Activated naive CD4-positive, alpha-beta T cell treated with anti-CD3 and anti-CD28 coated beads for 36 hours (primary cell): ENCODE measurements at places on chromosomes 12 and 14. TPM values are rescaled to one million over a fixed set of nuclear protein-coding genes. Genes with fewer than 3 reads are reported as not detected.

GRCh38 chr12:88552610-88553079 lies 27.6 kb downstream of the KITLG start:
- no peaks in the 10 kb centered on the region for H3K4me1 ChIP-seq
- H3K36me3 ChIP-seq: no peaks in the 10 kb centered on the region
- H3K27ac ChIP-seq: no peak overlapping the region
- no peak for DNase-seq
- no peaks in the 10 kb centered on the region for H3K27me3 ChIP-seq

DNA sequence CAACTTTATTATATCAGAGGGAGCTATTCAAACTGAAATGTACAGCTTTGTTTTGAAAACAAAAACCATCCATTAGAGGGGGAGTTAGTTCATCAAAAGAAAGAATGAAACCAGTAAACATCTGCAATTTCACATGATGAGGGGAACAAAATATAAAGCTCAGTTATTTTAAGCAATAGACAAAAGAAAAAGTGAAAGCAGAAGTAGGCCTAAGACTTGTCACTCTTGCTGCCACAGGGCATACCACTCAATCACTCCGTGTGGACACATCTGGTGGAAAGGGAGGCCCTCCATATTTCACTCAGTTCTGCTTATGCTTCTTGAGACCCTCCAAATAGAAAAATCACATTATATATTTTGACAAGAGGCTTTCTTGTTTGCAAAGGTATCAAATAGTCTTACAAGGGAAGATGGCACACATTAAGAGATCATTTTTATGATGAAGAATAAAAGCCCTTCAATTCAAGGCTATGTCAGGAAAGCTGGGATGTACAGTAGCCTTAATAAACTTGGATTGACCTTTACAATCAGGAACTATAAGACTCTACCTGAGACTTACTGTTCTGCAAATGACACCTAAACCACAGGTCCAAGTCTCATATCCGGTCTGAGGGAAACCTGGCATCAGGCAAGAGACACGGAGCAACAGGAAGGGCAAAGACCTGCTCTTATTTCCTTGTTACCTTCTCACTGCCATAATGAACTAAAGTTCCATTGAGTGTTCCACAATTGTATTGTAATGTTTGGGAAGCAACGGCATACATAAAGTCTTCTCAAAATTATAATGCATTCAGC lies 222.5 kb upstream of the GRIP1 start:
- H3K36me3 ChIP-seq: no peaks in the 10 kb centered on the region
- H3K27ac ChIP-seq: peak overlapping the region; percentile 17
- DNase-seq: no peak
- no peaks in the 10 kb centered on the region for H3K27me3 ChIP-seq
- peaks cover 35% of the 10 kb centered on the region for H3K4me1 ChIP-seq
- H3K4me3 ChIP-seq: no peak overlapping the region

DNA sequence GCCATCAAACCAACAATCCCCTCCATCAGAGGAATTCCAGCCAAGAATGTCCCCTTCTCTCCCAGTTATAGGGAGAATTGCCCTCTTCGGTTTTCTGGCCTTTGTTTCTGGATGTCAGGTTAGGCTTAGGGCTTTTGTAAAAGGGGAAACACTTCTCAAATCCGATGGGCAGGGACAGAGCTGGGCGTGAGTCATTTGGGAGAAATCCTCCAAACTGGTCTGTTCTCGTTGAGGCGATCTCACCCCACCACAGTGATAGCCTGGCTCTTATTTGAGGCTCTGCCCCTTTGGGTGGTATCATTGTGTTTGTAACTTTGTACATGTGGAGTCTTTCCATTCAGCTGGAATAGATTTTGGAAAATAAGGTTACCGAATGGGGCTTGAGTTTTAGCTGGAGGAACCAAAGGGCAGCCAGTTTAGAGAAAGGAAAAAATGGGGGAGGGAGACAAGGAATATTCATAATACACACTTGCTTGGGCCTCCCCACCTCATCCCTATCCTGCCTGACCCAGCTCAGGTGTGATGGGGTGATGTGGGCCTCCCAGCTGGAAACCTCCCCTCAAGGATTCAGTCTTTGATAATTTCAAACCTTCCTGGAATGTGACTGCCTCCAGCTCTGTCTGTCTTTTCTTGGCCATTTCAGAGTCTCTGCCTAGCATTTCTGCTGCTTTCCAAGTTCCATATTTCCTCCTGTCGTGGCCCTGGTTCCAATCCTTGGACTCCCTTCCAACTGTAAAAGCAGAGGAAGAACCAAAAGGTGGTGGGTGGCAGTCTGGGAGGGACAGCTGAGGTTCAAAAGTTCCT lies 7.5 kb downstream of the HOXC4 start:
- H3K27me3 ChIP-seq: peaks cover 61% of the 10 kb centered on the region
- no peak for DNase-seq
- H3K4me3 ChIP-seq: no peak overlapping the region
- no peaks in the 10 kb centered on the region for H3K4me1 ChIP-seq

DNA sequence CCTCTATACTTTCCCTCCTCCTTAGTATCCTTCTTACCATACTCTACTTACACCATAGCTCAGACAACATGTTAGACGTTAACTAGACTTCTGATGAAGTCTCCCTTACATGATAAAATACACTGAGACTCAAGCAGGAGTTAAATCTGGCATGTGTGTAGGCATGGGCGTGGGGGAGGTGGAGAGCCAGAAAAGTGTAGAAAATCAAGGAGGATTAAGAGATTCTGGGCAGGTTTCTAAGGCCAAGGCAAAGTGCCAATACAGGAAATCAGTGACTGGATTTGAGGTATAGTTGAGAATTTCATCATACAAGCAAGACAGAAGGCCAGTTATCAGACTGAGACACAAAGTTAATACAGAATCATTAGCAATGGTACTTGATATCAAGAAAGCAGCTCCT lies 37.4 kb downstream of the EPS8 start:
- no peak overlapping the region for H3K4me3 ChIP-seq
- H3K27ac ChIP-seq: no peak overlapping the region
- peaks cover 3% of the 10 kb centered on the region for H3K27me3 ChIP-seq
- no peak for DNase-seq
- no peaks in the 10 kb centered on the region for H3K36me3 ChIP-seq
- H3K4me1 ChIP-seq: no peaks in the 10 kb centered on the region

GRCh38 chr14:73477618-73478266 lies 13.0 kb upstream of the RIOX1 start:
- no peak overlapping the region for H3K4me3 ChIP-seq
- H3K4me1 ChIP-seq: no peaks in the 10 kb centered on the region
- DNase-seq: no peak
- no peaks in the 10 kb centered on the region for H3K36me3 ChIP-seq
- H3K27ac ChIP-seq: no peak overlapping the region

GRCh38 chr14:74985028-74985310 lies 17.8 kb upstream of the EIF2B2 start:
- no peak overlapping the region for H3K27ac ChIP-seq
- H3K4me1 ChIP-seq: no peaks in the 10 kb centered on the region
- no peak for DNase-seq
- no peaks in the 10 kb centered on the region for H3K36me3 ChIP-seq
- no peak overlapping the region for H3K4me3 ChIP-seq
- H3K27me3 ChIP-seq: no peaks in the 10 kb centered on the region

- H3K27ac ChIP-seq: no peak overlapping the region
- no peaks in the 10 kb centered on the region for H3K4me1 ChIP-seq
- DNase-seq: no peak
- no peak overlapping the region for H3K4me3 ChIP-seq
Measured at GRCh38 chr12:77401770-77402081, 336.4 kb upstream of the E2F7 start.

GRCh38 chr12:82593143-82593542 lies 93.6 kb upstream of the TMTC2 start:
- no peak overlapping the region for H3K27ac ChIP-seq
- H3K4me1 ChIP-seq: no peaks in the 10 kb centered on the region
- no peaks in the 10 kb centered on the region for H3K27me3 ChIP-seq
- no peak overlapping the region for H3K4me3 ChIP-seq
- H3K36me3 ChIP-seq: no peaks in the 10 kb centered on the region

NXPH4 gene
- 0.25 TPM for total RNA-seq

DNA sequence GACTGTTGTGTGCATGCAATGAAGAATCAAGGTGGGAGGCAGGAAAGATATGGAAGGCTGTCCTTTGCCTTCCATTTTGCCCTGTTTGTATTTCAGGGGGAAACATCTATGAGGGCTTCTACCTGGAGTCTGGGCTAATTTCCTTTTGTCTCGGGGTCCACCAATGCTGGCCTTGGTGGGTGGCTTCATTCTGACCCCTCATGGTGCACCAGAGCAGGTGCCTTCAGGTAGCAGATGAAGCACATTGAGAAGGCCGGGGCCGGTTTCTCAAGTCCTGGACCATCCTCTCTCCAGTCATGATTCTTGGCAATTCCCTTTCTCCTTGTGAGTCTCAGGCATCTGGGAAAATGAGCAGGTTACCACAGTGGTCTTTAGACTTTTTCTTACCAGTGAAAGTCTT lies 47.2 kb downstream of the RPH3A start:
- no peaks in the 10 kb centered on the region for H3K36me3 ChIP-seq
- no peak overlapping the region for H3K4me3 ChIP-seq
- H3K4me1 ChIP-seq: peaks cover 2% of the 10 kb centered on the region
- peaks cover 25% of the 10 kb centered on the region for H3K27me3 ChIP-seq

DNA sequence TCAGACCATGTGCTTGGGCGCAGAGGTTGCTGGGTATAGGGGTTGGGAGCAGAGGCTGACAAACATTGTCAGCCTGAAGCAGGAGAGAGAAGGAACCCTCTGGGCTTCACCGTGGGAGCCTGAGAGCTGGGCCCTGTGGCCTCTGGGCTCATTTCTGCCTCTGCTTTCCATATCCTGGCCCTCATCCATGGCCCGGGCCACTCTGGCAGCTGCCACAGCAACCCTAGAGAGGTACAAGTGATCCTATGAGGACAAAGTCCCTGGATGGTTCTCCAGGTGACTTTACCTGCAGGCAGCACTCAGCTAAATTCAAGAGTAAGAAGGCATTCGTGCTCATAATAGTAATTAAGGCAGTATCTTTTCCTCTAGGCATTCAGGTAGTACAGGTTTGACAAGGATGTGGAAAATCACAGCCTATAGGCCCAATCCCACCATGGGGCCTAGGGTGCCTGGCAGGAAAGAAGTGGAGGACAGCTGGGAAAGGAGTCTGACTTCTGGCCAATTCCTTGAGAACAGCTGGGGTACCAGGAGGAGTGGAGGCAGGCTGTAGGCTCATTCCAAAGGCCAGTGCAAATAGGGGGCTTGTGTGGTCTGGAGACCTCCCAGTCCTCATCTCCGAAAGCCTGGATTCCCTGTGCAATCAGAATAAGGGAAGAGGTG lies 3.6 kb upstream of the TTC7B start:
- H3K4me3 ChIP-seq: no peak overlapping the region
- no peak for DNase-seq
- H3K36me3 ChIP-seq: no peaks in the 10 kb centered on the region
- no peak overlapping the region for H3K27ac ChIP-seq

RDH5 gene
- total RNA-seq: 2.6 TPM

DNA sequence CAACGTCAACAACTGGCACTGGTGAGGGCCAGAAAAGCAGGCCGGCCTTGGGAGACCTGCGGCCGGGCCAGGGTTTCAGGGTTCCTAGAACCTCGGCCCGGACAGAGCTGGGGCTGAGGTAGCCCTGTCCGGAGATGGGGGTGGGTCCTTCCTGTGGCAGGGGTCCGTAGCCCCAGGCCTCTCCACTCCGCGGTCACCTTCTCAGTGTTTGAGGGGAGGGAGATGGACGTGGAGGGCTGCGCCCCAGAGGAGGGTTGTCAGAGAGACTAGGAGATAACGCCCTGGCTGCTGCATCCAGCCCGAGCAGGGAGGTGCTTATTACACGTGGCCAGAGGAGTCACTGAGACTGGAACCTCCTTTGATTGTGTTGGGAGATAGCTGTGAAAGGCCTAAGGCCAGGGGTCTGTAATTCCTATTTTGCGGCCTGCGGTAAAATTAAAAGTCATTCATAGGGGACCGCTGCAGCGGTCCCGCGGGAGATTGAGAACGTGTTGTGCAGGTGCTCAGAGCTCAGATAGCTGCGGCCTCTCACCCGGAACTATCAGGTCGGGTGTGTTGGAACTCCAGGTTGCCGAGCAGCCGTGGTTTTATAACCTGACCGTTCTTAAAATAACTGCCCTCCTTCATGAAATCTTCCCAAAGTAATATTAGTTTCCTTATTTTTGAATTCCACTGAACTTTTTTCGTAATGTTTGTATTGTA lies 507 bp downstream of the AHSA1 start:
- H3K27ac ChIP-seq: peak overlapping the region; percentile 100
- DNase-seq: peak; percentile 37
- H3K36me3 ChIP-seq: peaks cover 38% of the 10 kb centered on the region

- H3K4me1 ChIP-seq: no peaks in the 10 kb centered on the region
- peaks cover 10% of the 10 kb centered on the region for H3K27me3 ChIP-seq
- H3K36me3 ChIP-seq: no peaks in the 10 kb centered on the region
- no peak for DNase-seq
Measured at GRCh38 chr14:92880851-92881250, 42.1 kb upstream of the CHGA start.

GRCh38 chr14:85731186-85731585 lies 201.2 kb downstream of the FLRT2 start:
- no peaks in the 10 kb centered on the region for H3K4me1 ChIP-seq
- no peak overlapping the region for H3K4me3 ChIP-seq
- no peak overlapping the region for H3K27ac ChIP-seq
- H3K36me3 ChIP-seq: no peaks in the 10 kb centered on the region
- no peaks in the 10 kb centered on the region for H3K27me3 ChIP-seq
- no peak for DNase-seq

DNA sequence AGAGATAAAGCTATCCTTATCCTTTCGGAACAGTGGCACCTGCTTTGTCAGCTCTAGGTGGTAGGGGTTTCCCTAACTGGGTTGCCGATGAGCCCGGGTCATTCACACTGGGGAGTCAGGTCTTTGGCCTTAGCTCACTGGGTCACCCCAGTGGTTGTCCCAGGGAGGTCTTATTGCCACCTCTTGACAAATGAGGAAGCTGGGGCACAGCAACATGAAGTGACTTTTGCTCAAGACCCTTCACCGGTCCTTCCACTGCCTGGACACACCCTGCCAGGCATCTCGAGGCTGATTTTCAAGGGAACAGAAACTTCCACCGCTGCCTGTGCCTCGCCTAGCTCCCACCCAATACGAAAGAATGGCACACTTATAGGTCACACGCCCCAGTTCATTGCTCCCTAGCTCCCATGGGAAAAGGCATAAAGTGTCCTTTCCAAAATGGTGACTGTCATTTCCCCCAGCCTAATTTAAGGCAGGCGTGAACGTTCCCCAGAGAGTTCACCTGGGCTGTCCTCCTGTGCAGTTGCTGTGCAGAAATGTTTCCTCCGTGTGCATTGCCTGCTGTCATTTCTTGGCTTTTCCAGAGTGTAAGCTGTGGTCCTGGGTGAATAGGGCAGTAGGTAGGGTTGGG lies 156.1 kb upstream of the CCND2 start:
- no peaks in the 10 kb centered on the region for H3K36me3 ChIP-seq
- H3K27me3 ChIP-seq: no peaks in the 10 kb centered on the region
- H3K4me1 ChIP-seq: peaks cover 64% of the 10 kb centered on the region
- H3K4me3 ChIP-seq: peak overlapping the region; percentile 58
- no peak for DNase-seq

DNA sequence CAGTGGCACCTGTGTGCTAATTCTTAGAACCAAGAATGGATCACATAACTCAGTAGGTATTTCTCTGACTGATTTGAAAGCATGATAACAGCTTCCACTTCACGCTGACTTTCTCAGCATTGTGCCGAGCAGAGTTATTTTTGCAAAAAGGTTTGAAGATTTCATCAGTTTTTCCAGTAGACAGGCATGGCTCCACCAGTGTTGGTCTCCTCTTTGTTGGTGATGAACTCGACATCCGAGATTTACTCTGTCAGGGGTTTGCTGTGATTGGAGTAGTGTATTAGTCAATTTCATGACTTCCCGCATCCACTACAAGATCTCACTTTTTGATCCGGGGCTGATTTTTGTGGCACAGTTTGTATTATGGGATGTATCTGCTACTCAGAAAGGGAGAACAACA lies 85.3 kb downstream of the PRKCH start:
- H3K27ac ChIP-seq: peak overlapping the region; percentile 82
- DNase-seq: peak; percentile 65
- peaks cover 7% of the 10 kb centered on the region for H3K36me3 ChIP-seq
- no peaks in the 10 kb centered on the region for H3K27me3 ChIP-seq
- peaks cover 64% of the 10 kb centered on the region for H3K4me1 ChIP-seq

SLC2A14 gene
- 8.8 TPM for total RNA-seq
